Activated CD8-positive, alpha-beta memory T cell treated with anti-CD3 and anti-CD28 coated beads, Interleukin-2, amount 50 U/mL, for 4 hours (primary cell): ENCODE measurements at places on chromosomes 7 and 10.

GRCh38 chr10:30192846-30193608 is 133.6 kb upstream of the JCAD start:
- DNase-seq = no peak

DNA sequence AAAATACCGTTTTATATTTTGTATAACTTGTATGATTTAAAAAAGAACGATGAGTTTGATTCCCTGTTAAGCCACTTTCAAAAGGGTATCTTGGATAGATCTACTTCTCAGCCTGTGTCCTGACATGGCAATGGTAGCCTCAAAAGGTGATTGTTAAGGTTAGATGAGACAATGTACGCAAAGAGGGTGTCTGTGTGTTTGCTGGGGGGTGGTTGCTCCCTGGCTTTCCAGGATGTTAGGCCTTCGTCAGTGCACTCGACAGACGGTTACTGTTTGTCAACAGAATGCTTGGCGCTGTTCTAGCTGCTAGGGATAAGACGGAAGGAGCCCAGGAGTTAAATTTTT is 90.3 kb downstream of the NEURL1 start:
- DNase-seq = no peak

DNA sequence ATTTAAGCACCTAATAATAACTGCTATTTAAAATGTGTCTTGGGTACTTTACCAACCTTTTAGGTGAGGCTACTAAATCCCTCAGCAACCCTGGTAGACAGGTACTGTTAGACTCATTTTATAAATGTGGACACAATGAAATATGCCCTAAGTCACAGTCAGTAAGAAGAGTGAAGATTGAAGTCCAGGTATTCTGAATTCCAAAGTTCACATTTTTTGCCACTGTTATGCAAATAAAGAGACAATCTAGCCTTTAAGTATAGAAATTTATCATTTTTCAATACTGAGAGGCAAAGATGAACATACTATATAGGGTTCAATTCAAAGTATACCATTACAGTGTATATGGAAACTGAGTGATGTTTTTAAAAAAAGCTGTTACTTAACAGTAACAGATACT is 102.7 kb downstream of the LMBR1 start:
- no peak for DNase-seq

DNA sequence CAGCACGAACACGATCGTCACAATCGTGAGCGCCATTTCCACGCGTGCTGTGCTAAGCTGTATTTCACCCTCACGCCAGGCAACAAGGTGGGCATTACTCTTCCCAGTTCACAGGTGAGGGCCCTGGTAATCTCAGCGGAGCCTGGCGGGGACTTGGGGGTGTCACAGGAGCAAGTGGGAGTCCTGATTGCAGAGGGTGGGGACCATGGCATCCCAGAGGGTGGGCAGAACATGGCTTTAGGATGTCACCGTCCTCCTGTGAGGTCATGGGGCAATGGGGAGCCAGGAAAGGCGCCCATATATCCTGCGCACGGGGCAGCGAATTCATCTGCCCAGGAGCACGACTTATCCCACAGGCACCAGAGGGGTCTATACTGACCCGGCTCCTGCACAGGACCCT is 489.8 kb downstream of the DNAJB6 start:
- DNase-seq = peak; percentile 11

- no peak for DNase-seq
These were observed 26.4 kb downstream of the KIF11 start for GRCh38 chr10:92619368-92619767.

DNA sequence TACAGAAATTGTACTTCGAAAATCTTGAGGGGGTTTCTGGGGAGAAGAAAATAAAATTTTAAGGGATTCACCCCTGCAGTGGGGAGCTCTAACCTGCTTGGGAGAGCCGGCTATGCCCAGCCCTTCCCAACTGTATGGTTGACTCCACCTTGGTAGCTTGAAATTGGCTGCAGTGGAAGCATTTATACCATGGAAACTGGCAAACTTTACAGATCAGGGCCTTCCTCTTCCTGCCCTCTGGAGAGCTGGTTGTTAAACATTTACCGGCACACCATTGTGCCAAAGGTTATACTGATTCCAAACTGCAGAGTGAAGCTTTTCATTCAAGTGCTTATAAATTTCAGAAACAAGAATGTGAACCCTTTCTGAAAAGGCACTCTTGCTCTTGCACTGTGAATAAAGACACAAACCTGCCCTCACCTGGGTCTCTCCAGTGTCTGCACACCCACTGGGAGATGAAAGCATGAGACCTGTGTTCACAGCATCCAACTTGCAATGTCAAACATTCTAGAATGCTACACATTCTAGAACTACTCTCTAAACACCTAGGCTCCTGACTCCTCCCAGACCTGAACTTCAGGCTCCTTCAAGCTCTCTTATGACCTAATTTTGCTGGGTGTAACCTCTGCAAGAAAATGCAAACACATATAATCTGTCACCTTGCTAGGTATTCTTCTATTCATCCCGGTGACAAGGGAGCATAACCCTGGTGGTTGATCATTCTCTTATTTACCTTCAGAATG is 44.7 kb downstream of the ABLIM1 start:
- no peak for DNase-seq

DNA sequence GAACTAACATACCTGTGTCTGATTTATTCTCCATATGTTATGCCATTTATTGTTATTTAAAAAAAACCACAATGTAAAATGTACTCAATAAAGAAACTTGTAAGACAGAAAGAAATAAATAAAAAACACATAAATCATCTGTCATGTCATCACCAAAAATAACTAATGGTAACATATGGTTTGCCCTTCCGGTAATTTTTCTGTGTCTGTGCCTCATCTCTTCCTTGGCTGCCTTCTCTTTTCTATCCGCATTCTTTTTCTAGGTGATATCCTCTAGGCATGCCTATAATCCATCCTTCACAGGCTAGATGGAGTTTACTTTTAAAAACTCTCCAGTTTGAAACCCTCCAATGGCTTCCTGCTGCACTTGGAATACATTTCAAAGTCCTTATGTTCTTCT is 304.0 kb upstream of the ETV1 start:
- no peak for DNase-seq

DNA sequence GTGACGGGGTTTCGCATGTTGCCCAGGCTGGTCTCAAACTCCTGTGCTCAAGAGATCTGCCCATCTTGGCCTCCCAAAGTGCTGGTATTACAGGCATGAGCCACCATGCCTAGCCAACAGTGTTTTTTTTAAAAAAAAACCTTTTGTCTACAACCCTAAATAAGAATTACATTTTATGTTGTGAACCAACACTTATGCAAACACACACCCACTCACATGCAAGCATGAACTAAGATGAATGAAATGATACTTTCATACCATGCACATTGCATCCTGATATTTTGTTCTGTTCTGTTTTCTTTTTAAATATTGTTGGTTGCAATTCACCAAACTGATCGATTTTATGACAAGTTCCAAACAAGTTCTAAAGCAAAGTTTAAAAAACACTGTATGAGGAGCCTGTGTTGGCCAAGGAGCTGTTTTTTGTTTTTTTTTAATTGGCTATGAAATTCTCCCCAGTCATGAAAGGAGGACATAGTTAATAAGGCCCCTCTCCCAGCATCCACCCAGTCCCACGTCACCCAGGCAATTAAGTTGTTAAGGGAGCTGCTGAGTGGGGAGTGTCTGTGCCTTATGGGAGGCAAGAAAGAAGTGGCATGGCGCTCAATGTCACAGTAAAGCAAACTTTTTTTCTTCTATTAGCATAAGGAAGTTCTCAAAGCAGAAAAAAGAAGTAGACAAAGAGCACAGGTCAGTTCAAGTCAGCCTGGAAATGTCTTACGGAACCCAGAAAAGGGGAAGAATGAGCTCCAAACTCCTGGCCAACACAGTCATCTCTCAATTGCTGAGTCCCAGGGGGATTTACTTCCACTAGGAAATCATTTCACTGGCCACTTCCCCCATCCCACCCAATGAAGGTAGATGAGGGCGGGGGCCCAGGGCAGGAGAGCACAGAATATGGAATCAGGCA is 50.1 kb downstream of the NOD1 start:
- no peak for DNase-seq

DNA sequence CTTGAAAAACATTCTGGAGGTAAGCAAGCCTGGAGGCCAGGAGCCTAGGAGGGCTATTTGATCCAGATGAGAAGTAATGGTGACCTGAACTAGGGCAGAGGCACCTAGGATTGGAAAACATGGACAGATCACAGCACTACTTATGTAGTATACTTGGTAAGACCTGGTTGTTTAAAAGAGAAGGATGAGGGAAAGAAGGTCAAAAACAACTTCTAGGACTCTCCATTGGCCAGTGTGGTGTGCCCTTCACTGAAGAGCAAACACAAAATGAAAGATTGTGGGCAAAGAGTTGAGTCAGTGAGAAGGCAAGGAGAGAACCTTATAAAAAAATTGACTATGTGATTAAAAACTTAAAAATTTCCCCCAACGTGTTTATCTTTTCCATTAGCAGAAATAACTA is 14.3 kb downstream of the ANKRD1 start:
- DNase-seq = no peak

- DNase-seq = peak; percentile 62
These were observed 11.2 kb upstream of the SLC35B4 start for GRCh38 chr7:134327896-134328295.

- no peak for DNase-seq
These were observed 118.0 kb downstream of the RAB11FIP2 start for GRCh38 chr10:117928741-117929140.

GRCh38 chr10:58178811-58179210 is 88.9 kb downstream of the IPMK start:
- no peak for DNase-seq

GRCh38 chr7:151024435-151025056 is at the start of gene ATG9B:
Gene ATG9B, minus strand, starts transcription at chr7:151024494. Its CDS starts 71 bp downstream, at chr7:151024423.
- no peak for DNase-seq

DNA sequence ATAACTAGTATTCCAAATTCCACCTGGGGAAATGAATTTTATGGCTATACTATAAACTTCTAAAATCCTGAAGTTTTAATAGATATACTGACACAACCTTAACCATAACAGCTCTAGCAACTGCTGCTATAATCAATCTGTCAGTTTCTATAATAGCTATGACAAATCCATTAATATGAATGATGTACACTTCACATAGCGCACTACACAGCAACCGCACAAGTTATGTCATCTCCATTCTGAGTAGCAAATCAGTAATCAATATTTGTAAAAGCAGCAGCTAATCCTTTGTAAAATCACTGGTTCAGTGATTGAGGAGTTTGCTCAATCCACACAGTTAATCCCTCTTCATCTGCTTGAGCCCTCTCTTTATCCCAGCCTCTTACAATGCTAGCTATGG is 105.3 kb downstream of the SKAP2 start:
- DNase-seq = no peak

DNA sequence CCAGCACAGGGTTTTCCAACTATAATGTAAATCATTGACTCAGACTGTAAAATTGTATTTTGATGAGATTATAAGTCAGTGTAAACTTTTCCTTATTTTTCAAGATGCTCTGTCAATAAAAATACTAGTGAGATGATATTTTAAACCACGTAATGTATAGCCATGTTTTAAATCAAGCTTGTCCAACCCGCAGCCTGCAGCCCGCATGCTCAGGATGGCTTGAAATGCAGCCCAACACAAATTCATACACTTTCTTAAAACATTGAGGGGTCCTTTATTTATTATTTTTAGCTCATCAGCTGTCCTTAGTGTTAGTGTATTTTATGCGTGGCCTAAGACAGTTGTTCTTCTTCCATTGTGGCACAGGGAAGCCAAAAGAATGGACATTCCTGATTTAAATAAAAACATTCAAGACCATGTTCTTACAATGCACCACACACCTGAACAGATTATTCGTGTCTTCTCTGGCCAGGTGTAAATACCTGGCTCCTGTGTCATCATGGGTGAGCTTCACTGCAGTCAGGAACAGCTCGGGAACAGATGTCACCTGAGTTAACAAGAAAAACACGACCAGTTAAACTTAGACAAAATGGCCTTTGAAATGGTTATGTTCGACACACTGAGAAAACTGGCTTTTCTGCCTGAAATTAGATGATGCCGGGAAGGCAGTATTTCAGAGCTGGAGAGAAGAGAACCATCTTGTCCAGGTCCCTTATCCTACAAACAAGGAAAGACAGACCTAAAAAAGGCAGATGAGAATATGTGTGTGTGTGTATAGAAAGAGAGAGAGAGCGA is 5.9 kb downstream of the PITRM1 start:
- no peak for DNase-seq

DNA sequence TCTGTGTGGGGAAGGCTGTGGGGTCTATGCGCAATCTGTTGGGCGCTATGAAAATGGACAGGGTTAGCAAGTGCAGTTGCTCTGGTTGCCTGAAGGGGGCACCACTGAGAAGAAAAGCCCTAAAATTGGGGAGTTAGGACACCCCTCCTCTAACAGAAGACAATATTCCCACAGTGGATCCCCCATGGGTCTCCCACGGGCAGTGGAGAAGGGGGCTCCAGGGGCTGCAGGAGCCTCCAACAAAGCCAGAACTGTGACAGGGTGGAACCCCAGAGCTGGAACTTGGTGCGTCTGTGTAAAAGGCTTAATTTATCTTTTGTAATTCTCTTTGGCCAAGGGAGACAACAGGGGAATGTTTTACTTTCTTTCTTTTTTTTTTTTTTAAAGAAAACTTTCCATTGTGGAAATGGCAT is 12.5 kb upstream of the COL13A1 start:
- no peak for DNase-seq

DNA sequence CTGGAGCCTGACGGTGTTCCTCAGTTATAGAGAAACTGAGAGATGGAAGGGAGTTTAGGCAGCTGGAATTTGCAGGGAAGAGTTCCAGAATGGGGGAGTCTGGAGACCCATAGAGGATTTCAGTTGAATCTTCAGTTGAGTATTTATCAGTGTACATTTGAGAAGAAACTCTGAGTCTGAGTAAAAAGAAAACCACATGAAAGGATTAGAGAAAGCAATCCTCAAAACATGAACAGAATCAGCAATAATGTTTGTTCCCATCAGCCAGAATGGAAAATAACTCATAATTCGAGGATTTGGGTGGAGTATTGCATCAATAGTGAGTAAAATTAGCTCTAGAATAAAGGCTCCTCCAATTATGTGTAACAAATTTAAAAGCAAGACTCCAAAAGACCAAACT is 130.0 kb upstream of the AHR start:
- DNase-seq = no peak

DNA sequence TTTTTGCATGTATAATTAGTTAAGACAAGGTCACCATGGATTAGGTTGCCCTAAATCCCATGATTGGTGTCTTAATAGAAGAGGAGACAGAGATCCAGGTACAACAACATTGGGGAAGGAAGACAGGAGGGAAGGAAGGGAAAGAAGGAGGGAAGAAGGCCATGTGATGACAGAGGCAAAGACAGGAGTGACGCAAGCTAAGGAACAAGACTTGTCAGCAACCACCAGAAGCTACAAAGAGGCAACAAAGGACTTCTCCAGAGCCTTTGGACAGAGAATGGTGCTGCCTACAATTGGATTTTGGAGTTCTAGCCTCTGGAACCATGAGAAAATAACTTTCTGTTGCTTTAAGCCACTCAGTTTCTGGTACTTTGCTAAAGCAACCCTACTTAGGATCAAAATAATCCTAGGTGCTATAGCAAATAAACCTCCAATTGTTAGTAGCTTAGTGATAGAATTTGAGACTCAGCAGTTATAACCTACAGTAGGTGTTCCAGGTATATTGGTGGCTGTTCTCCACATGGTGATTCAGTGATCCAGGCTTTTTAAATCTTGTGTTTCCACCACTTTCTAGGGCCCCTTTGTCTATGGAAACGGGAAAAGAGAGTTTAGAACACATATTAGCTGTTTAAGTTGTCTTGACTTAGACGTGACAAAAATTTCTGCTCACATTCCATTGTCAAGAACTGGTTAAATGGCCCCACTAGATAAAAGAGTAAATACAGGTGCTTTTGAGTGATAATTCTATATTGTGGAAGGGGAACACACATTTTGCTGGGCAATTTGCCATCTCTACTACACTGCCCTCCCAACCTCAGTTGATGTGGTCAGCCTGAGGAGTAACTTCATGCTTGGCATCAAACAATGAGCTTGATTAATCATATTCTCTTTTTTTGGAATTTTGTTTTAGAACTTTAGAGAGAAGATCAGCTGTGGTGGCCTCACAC is 70.5 kb upstream of the SP4 start:
- DNase-seq = no peak
